ENCODE measurements at places on chromosomes 11 and 22.

DNA sequence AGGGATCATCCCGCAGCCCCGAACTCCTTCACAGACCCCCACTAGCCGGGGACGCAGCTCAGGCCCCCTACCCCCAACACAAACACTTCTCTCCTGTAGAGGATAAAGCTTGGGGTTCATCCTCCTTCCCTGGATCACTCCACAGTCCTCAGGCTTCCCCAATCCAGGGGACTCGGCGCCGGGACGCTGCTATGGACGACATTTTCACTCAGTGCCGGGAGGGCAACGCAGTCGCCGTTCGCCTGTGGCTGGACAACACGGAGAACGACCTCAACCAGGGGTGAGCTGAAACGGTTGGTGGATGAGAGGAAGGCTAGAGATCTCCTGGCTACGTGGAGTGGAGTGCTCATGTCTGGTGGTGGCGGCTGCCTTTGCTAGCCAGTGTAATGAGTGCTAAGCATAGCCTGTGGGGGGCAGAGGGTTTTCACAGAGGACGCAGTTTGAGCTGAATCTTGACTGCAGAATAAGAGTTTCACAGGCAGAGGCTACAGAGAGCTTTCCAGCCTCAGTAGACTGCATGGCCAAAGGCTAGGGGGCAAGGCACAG lies 580 bp downstream of the ILK start:
- DNase-seq: peak; percentile 39

DNA sequence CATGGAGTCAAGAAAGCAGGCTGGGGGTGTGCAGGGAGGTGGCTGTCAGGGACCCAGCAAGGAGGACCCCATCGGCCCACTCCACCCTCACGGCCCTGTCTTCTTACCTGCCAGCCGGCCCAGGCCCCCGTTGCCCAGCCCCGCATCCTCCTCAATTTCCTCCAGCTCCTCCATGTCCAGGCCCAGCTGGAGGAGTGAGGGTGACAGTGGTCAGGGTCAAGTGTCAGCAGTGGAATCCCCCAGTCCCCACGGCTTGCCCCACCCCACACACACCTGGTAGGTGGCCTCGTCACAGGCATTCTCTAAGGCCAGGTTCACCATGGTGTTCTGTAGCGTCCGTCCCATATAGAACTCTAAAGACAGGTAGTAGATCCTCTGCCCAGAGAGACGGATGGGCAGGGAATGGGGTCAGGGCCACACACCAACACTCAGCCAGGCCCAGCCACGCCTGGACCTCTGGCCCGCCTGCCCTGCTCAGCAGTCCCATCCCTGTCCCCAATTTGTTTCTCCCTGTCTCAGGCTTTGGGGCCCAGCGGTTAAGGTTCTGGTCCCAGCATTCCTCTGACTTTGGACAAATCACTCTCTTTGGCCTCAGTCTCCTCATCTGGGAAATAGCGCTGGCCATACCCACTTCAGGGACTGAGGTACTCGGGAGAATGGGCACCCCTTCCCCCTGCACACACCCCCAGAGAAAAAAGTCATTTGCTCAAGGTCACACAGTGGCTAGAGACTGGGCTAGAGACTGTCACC lies 1.3 kb downstream of the PYGM start:
- DNase-seq: no peak

DNA sequence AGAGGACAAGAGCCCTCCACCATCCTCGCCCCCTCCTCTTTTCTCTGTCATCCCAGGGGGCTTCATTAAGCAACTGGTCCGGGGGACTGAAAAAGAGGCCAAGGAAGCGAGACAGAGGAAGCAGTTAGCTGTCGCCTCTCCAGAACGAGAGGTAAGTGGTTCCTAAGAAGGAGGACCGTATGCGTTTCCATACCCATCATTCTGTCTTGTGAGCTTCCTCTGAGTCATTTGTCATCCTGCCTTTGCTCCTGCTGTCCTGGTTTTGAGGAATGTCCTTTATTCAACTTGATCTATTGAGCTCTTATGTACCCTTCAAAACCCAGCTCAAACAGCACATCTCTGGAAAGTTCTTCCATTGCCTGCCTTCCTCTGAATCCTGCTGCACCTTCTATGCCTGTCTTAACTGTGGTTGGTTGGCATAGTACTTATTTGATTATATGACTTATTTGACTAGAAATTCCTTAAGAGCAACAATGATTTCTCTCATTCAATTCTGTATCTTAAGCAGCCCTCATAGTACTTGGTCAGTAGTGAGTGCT lies 21.3 kb downstream of the MYO18B start:
- no peak for DNase-seq

DNA sequence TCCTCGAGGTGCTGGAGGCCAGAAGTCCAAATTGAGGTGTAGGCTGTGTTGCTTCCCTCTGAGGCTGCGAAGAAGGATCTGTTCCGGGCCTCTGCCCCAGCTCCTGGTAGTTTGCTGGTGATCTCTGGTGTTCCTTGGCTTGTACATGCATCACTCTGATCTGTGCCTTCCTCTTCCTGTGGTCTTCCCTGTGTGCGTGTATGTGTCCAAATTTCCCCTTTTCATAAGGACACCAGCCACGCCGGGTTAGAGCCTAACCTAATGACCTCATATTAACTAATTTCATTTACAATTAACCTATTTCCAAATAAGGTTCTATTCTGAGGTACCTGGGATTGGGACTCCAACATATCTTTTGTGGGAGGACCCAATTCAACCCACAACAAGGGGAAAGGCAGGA lies 21.5 kb downstream of the RIBC2 start:
- no peak for DNase-seq

DNA sequence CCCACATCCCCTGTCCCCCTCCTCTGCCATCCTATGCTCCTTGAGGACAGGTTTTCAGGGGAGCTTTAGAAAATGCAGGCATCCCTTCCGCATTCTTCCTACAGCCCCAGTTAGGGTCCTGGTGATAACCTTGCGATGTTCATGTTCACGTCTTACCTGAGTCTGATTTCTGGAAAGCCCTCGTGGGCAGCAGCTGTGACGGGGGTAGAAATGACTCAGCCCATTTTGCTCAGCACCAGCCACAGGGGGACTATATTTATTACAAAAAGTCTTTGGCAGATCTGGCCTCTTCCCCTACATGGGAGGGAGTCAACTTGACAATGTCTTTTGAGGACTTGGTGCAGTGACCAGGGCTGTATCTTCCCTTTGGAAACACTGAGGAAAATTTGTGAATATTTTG lies 12.3 kb downstream of the PKNOX2 start:
- no peak for DNase-seq

- no peak for DNase-seq
Observed at GRCh38 chr11:126210871-126211235, 597 bp downstream of the RPUSD4 start.

DNA sequence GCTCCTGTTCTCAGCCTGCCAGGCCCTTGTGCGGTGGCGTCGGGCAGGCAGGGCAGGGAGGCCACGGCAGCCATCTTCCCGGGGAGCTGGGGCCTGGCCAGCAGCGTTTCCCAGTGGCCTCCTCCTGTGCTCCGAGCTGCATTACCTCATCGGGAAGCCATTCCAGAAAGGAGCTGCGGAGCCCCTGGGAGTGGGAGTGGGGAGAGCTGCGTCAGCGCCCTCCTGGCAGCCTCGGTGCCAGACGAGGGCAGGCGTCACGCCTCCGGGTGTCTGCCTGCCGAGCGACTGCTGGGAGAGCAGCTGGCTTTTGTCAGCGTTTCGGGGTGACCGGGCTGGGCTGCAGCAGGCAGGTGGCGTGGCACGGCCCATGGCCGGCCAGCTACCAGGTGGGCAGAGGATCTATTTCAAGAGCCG lies 30.9 kb upstream of the WNT7B start:
- no peak for DNase-seq

DNA sequence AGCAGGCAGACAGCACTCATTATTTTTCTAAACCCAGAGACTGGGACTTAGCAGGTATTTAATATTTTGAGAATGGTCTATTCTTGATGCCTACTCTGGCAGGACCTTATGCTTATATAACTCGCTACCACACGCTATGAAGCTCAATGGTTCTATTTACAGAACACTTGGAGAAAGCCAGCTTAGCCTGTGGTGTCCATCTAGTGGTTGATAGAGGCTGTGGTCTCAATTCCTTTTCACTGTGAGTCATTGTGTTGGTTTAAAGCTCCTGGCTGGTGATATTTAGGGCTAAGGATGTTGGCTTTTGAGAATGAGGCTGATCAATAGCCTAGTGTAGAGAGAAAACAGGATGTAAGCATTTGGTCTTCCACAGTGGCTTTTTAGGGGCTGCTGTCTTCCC lies 206.4 kb downstream of the DBX1 start:
- DNase-seq: peak; percentile 22

- no peak for DNase-seq
Observed at GRCh38 chr11:101082813-101083212, 46.8 kb downstream of the PGR start.

DNA sequence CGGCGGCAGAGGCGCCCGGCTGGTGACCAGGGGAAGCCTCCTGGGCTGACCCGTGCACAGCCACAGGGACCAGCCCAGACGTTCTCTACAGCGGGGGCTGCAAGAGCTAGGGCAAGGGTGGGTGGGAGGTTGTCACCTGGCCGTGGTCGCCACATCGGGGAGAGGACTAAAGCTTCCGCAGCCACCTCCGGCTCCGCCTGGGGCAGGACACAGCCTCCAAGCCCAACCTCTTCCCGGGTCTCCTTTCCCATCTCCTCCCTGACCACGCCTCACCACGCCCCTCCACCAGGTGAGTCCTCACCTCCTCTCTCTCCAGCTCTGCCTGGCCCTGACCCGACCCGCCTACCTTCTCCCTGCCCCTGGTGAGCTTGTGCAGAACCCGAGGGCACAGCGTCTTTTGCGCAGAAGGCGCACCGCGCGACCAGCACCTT lies 75.9 kb upstream of the LMO1 start:
- DNase-seq: no peak

DNA sequence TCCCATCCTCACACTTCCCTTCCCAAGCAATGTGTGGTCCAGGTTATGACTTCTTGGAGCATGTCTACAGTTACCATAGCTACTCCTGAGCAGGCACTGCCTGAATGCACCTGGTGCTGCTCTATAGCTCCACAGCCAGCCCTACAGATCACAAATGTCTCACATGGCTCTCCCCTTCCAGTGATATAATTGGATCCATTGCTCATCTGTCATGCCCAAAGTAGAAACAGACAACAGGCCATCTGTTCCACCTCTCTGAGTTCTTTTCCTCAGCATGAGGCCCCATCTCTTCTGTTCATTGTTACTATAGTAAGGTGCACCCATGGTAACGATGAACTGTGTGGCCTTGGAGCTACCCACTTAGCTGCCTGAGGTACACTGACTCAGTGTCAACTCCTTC lies 320.3 kb upstream of the ZC3H12C start:
- peak; percentile 43 for DNase-seq

DNA sequence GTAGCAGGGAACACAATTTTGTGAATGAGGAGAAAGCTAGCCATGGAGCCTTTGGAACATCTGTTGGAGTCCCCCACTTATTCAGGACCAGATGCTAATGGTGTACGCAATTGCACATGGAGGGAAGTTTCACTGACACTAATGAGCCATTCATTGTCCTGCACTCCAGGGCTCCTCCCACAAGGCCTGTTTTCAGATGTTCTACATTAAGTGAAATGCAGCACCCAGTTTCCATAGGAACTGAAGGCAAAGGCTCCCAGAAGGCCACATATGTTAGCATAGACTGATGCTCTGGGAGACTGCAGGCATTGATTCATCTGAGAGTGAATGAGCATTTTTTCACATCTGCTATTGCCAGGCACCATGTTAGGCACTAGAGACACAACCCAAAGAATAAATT lies 399.5 kb downstream of the ETS1 start:
- DNase-seq: no peak

DNA sequence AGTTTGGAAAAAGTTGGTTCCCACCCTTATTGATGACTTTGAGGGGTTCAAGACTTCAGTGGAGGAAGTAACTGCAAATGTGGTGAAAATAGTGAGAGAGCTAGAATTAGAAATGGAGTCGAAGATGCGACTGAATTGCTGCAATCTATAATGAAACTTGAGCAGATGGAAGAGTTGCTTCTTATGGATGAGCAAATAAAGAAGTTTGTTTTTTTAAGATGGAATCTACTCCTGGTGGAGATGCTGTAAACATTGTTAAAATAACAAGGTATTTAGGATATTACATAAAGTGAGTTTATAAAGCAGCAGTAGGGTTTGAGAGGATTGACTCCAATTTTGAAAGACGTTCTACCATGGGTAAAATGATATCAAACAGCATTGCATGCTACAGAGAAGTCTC lies 64.2 kb upstream of the GRK2 start:
- DNase-seq: no peak

DNA sequence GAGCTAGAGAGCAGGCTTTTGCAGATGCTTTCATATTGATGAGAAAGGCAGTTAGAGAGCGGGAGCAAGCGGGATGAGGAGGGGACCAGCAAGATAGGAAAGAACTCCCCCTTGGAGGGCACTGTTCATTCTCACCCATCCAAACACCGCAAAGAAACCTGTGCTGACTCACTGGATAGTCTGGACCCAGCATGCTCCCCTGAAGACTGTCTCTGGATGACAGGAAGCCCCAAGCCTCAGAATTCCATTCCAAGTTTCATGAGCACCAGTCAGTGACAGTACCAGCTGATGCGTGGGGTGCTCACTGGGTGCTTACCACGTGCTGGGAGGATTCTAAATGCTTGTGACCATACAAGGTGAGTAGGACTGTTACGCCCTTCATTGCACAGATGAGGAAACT lies 34.2 kb downstream of the MICAL3 start:
- DNase-seq: no peak

GRCh38 chr11:128924510-128925249 lies 18.0 kb downstream of the TP53AIP1 start:
- no peak for DNase-seq

GRCh38 chr11:133945087-133945974 lies 11.4 kb downstream of the IGSF9B start:
- DNase-seq: no peak

DNA sequence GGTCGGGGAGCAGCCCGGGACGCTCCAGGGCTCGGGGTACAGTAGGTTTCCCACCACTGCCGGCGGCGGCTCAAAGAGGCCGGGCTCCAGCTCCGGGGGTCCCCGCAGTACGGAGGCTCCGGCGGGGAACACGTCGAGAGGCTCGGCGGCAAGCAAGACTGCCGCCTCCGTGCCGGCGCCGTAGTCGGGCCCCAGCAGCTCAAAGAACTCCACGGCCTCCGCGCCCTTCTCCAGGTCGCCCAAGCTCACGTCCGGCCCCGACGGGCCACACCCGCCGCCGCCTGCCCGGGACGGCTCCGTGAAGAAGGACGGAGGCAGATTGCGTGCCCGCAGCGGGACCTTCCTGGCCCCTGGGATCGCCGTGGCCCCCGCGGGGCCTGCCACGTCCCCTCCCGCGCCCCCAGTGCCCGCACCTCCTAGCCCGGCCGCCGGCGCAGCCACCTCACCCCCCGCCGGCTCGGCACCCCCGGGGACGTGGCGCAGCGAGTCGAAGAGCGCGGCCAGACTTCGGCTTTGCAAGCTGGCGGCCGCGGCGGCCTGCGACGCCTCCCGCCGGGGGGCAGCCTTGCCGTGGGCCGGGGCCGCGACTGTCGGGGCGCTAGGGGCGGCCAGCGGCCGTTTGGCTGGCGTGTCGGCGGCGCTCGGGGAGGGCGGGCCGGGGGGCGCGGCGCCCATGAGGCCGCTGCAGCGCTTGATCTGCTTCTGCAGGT lies 775 bp downstream of the FAM181B start:
- DNase-seq: peak; percentile 47

GRCh38 chr11:34546511-34547209 lies 33.1 kb upstream of the ELF5 start:
- peak; percentile 82 for DNase-seq

All from hippocampal formation (tissue), 2 donors.